ENCODE measurements at places on chromosomes 1 and 21. TPM values are rescaled to one million over a fixed set of nuclear protein-coding genes. Genes with fewer than 3 reads are reported as not detected.

Gene GJB5
- total RNA-seq = not detected

Gene CCDC24
- total RNA-seq = 31.2 TPM

Gene SPATA1
- total RNA-seq = not detected

Gene PRAMEF7
- total RNA-seq = not detected

Gene CHML
- total RNA-seq = 9.3 TPM

Gene OBSCN
- total RNA-seq = 31.5 TPM

Gene SYNC
- 0.75 TPM for total RNA-seq

Gene PPM1J
- total RNA-seq = 1.1 TPM

Gene OR2L8
- total RNA-seq = not detected

Measured in Caki2 (cell line).